ENCODE measurements at places on chromosomes 7 and 10.

DNA sequence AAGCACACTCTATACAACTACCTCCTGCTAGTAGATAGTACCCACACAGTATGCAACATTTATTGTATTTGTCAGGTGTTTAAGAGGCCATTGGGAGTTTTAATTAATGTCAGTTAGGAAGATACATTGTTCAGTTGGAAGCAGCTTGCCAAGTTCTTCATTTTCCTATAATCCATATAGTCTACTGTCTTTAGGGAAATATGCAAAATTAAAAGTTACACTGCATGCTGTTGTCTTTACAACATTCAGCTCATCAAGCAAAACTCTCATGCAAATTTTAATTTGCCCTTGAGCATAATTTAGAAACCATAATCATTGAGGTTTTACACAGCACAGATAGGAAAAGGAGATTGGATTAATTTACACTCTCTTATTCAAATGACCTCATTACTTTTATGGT, 17.4 kb downstream of the FOXP2 start:
- no peak for DNase-seq

DNA sequence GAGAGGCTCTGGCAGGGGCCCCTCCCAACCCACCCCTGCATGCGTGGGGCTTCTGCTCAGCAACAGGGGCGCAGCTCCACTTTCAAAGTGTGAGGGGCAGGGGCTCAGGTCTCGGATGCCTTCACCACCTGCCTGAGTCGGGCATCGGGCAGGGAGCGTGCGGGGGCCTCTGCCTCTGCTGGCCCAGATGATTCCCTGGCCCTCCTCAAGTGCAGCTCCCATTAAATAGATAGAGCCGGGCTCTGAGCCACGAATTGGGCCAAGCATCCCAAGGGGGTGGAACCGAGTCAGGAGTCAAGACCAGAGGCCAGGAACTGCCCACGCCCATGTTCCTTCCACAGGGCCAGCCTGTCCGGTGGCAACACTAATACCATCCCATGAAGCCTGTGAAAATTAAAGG, 108.9 kb upstream of the FAM20C start:
- no peak for DNase-seq

- DNase-seq = no peak
These were observed at the start of gene GRB10 for GRCh38 chr7:50782375-50783208. TSS of gene GRB10 (minus strand) at chr7:50782896. CDS start at chr7:50732322, 50,574 bp downstream.

DNA sequence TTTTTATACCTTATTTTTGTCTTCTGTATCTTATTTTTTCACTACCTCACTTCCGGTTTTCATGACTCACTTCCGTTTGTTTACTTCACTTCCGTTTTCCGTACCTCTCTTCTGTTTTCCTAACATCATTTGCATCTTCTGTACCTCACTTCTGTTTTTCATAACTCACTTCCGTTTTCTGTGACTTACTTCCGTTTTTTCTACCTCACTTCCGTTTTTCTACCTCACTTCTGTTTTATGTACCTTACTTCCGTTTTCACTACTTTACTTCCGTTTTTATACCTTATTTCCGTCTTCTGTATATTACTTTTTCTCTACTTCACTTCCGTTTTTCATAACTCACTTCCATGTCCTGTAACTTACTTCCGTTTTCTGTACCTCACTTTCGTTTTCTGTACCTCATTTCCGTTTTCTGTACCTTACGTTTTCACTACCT, 492.5 kb upstream of the AKR1E2 start:
- DNase-seq = no peak

- no peak for DNase-seq
These were observed 4.7 kb upstream of the ZNF775 start for GRCh38 chr7:150374472-150374871.

GRCh38 chr10:30915146-30915545, 116.5 kb downstream of the ZNF438 start:
- DNase-seq = no peak

DNA sequence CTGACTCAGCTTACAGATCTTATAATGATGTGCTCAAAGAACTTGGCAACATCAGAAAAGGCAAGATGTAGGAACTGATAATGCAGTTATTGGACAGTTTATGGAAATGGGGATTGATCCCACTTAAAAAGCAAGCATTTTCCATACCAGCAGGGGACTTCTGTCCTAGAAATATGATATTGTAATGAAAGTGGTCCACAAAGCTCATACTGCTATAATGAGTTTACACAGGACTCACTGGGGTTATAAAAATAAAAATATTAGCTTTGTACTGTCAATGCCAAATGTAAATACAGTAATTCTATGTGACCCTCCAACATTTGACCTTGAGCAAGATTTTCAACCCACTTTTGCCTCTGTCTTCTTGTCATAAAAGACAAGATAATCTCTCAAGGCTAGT, 145.5 kb upstream of the SEM1 start:
- DNase-seq = no peak

GRCh38 chr10:88461426-88461825, 121.7 kb downstream of the RNLS start:
- DNase-seq = no peak
